Brain pericyte (primary cell): ENCODE measurements at places on chromosomes 2 and 18.

DNA sequence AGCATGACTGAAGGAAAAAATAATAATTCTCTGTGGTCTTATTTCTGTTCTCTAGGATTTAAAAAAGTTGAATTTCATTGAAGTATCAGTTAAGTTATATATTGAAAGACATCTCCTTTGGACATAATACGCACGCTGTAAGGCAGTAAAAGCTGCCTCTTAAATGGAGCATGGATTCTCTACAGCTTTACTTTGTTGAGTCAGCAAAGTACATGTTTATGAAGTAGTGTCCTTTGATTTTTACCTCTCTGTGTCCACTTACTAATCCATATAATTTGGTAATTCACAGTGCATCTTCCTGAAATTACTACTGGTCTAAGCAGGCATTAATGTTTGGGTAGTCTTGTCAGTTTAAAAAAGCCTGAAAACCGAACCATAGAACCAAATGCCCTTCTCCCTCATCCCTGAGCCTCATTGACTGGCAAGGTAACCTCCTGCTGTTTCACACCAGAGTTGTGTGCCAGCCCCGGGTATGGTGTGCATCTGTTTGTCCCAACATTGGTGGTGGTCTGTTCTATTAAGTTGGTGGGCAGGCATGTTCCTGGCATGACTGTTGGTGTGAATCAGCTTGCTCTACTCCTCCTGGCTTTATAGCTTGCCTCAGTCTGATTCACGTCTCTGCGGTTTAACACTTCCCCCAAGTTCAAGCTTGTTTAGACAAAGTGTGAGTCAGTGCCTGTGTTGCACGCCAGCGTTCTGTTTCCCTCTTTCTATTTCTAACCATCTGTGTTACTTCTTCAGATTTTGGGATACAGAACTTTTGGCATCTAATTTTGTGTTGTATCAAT, 71.0 kb upstream of the ITM2C start:
- DNase-seq, result peak; percentile 96

DNA sequence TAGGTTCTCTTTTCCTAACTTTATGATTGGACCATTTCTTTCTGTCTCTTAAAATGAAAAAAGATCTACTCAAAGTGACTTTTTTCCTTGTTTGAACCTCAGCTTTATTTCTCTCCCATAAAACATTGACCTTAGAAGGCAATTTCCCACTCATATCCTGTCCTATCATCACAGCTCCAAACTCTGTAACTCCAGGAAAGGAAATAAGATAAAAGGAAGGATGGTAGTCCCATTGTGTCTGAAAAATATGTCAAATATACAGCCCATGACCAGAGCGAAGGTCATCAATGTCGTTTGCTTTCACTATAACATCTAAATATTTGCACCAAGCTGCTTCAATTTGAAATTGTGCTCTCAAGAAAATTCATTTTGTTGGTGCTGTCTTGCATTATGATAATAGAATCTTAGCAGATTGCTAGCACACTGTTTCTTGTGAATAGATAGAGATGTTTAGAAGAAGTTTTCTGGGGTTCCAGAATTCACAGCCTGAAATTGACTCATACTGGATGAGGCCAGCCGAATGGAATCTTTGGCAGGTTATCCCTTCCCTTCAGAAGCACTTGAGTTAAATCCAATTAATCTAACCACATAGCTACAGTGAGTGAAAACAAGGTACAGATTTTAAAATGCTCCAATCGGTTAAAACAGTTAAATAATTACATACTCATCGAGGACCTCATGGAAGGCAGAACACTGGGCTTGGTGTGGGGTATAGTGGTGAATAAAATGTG, 95.1 kb downstream of the CRIM1 start:
- no peak for DNase-seq

DNA sequence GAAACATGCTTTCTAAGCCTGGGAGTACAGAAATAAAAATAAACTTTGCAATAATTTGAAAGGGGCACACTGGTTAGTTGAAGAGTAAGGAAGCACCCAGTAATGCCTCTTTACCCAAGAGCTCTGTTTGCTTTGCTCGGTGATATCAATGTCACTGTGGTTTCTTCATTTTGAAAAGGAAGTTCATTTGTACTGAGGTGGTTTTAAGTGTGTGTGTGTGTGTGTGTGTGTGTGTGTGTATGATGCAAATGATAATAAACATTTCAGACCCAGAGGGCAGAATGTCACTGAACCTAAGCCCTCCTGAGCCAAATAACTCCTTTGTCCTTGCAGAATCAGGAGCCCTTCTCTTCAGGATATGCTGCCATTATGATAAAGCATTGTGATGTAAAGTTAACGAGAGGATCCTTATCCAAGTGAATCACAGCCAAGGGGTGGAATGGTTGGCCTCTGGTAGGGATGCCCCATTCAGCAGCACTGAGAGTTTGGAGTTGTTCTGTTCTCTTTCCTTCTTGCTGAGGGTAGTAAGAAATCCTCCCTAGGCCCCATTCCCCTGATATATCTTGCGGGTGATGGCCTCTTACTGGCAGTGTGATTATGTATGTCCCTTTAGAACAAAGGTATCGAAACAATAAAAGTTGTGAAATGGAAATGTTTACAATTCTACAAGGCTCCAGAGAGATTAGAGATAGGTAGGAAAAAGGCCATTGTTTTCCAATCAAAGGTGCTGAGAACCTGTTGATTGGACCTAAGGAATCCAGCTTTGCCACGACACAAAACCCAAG, 7.6 kb downstream of the ITGA6 start:
- no peak for DNase-seq

DNA sequence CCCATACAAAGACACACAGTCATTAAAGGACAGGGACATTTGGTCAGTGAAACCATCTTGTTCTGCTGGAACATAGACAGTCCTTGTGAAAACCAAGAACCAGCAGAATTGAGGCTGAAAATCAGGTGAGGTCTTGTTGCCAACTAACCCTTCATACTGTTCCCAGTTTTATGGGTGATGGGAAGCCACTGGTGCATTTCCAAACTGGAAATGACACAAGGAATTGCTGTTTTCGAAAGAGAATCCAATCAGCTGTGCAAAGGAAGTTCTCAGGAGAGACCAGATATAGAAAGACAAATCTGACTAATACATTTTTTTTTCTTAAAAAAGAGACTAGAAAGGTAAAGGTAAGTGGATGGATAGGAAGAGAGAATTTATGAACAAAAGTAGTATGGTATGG, 948.2 kb downstream of the TSN start:
- no peak for DNase-seq

GRCh38 chr18:59458575-59458974, 99.5 kb upstream of the LMAN1 start:
- DNase-seq, result no peak

DNA sequence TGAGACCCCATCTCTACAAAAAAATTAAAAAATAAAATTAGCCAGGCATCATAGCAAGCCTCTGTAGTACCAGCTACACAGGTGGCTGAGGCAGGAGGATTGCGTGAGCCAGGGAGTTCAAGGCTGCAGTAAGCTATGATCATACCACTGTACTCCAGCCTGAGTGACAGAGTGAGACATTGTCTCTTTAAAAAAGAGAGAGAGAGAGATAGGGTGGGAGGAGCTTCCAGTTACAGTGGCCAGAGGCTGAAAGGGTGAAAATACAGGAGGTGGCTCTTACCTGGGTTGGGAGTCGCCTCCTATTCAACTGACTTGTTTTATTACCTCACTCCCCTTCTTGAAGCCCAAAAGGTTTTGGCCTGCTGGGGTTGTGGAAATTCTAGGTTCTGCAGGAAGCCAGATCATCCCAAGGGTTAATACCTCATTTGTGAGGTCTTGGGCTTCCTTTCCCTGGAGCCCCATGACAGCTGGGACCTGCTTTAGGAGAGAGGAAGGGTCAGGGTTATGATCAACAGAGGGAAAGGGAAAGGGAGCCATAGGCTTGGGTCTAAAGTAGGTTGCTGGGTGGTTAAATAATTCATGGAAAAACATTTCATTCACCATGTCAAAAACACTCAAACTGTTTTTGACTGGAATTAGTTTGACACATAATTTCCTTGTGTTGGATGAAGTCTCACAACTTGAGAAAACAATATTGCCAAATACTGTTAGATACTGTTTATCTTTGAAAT, 17.4 kb downstream of the DYNC2LI1 start:
- DNase-seq, result no peak

- no peak for DNase-seq
Measured at GRCh38 chr2:37156071-37156856, 516 bp downstream of the EIF2AK2 start.

DNA sequence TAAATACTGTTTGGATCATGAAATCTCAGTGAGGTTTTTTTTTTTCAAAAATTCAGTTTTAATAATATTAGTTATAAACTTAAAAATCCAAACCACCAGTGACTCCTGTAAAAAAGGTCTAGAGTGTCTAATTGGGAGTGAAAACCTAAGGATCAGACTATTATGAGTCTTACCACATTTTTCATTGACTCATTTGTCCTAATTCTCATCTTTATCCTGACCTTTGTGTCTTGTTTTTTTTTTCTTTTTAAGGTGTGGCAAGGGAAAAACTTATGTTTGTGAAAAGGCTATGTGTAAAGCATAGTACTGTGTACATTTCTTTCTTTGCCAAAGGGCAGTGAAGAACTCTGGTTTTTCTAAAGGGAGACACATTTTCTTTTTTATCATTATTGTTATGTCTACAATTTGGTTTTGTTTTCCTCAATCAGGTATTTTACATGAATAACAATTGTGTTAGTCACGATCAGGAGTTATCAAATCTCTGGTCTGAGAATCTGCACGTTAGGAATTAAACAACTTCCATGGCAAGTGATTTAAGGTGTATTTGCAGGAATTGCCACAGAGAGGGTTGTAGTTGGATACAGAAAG, 52.6 kb downstream of the RHBDD1 start:
- DNase-seq, result no peak

DNA sequence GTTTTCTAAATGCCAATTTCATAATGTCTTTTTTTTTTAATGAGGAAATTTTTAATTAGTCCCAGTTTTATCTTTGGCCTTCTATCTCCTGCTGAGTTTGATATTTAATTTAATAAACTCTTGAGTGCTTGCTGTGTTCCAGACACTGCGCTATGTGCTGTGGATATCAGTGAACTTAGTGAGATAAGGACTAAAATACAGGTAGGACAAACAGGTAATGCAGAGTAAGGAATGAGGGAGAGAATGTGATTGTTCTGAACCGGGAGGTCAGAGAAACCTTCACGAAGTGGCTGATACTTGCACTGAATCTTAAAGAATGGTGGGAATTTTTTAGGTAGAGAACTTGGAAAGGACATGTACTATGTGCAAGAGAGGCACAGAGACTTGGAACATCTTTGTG, 28.2 kb downstream of the TTC27 start:
- DNase-seq, result no peak

DNA sequence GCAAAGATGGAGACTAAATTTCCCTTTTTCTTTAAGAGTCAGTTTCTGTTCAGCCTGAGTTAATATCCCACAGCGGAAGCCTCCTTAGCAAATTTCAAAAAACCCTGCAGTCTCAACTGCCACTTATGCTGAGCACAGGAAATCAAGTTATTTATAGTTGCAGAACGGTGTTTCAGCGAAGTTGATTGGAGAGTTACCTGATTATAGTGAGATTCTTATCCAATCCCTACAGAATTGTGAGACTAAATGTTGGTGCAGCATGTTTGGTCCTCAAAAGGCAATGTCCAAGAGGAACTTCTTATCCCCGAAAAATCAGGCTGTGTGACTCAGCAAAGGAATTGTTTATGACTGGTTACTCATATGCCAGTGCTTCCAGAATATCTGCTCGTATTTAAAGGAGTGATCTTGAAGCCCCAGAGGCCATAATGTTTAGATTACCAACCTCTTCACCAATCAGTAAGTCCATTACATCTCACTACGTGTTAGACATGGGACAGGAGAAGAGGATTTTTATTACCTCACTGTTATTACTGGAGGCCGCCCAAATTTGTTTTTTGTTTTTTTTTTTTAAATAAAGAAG, 67.9 kb downstream of the LRRFIP1 start:
- DNase-seq, result peak; percentile 57

DNA sequence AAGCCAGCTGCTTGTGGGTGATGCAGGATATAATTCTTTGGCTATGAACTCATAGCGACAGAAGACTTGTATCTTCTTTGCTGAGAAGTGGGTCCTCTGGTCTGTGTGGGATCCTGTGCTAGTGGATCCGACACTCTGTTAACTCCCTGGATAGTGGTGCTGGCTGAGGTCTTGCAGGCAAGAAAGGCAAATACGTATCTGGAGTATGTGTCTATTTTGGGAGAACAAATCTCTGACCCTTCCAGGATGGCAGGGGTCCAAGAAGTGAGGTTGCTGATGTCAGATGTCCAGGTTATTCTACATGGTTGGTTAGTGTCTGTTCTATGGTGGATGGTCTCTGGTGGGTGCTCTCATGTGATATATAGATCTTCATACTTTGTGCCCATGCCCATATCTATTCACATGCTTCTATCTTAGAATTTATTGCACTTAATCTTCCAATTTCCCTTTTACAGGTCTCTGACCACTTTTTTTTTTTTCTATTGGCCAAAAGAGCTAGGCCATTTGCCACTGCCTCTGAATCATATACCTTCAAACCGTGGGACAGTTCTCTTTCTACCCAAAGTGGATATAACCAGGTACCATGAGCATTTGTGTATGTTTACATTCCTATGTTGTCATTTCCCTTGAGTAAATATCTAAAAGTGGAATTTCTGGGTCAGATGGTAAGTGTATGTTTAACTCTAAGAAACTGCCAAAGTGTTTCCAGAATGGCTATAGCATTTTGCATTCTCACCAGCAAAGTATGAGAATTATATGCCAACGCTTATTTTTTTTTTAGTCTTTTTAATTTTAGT, 45.1 kb upstream of the RBMS1 start:
- DNase-seq, result no peak

GRCh38 chr18:58308463-58308862, 264.4 kb downstream of the NEDD4L start:
- DNase-seq, result no peak

GRCh38 chr18:70165936-70166335, 39.6 kb downstream of the RTTN start:
- DNase-seq, result no peak

DNA sequence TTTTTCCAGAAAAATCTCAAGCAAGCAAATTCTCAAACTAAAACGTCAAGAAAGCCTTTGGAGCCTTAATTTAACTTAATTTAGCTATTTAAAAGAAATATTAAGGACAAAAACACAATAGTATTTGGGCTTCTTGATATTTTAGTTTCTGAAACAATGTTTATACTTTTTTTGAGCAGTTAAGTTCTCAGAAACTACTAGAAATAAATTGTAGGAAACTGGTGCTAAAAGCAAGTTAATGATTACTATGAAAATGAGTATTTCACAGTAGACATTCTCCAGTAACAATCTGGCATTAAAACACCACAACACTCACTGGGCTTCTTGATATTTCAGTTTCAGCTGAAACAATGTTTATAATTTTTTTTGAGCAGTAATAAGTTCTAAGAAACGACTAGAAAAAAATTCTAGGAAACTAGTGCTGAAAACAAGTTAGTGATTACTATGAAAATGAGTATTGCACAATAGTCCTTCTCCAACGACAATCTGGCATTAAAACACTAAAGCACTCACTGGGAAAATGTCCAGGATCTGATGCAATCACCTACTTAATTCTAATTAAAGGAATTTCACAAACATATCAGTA, 45.1 kb downstream of the TRAK2 start:
- DNase-seq, result no peak

DNA sequence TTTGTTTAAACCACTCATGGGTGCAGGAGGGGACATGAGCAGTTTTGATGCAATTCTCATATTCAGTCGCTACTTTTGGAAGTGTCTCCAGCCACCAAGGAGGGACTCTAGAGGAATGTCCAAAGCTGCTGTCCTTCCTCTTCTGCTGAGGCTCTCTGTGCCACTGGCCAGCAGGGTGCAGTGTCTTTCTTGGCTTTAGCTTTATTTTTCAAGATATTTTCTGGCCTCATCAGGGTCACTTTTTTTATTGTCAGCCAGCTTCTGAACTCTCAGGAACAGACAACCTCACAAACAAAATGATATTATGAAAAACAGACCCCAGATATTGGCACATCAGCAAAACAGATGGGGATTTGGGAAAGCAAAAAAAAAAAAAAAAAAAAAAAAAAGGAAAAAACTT, 289.3 kb upstream of the ZSWIM2 start:
- no peak for DNase-seq
